ENCODE measurements at places on chromosomes 2 and 18.
A peak's percentile ranks its signal among the peaks of the same experiment; 100 is the strongest.

- DNase-seq, result no peak
These were observed 266.9 kb downstream of the TWIST2 start for GRCh38 chr2:239114616-239115265.

- DNase-seq, result no peak
These were observed 197.9 kb upstream of the TWIST2 start for GRCh38 chr2:238649936-238650518.

DNA sequence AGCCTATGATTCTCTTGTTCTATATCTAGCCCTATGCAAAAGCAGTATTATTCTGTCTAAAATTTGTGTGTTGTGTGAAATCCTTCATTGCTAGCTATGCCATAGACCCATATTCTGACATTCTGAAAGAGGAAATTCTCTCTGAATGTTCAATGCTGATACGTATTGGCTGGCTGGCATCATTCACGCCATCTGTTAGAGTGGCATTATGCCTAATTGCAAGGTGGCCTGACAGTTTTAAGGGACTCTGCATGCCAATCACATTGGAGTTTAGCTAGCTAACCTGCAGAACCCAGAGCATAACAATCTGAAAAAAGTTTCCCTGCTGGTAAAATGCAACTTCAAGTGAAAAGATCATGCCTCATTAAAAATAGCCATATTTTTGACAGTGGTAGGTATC lies 316.0 kb downstream of the SOX11 start:
- no peak for DNase-seq

GRCh38 chr2:166625670-166626069 lies 131.6 kb upstream of the SCN7A start:
- DNase-seq, result no peak

DNA sequence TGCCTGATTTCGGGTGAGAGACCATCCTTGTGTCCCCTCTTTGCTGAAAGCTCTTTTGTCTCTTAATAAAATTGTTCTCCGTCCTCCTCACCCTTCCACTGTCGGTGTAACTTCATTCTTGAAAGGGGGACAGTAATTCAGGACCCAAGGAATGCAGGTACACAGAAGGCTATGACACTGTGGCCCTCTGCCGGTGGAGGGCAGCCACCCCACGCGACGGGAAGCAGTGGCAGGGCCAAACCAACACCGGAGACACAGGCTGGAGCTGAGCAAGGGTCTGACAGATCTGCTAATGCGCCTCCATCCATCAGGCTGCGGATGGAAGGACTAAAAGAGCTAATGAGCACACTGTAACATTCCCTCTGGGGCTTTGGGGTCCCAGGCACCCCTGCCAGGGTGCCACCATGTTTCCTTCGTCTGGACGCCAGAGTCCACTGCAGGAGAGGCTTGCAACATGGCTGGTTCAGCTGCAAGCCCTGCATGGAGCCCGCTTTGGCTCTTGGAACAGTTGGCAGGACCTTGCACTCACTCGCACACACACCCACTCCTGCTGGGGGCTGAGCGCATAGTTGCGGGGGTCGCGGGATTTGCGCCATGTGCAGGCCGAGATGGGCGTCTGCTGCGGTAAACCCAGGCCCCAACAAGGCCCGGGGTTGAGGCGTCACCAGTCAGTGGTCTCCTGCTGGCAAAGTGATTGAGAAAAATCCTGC lies 544.1 kb upstream of the CDH7 start:
- no peak for DNase-seq

DNA sequence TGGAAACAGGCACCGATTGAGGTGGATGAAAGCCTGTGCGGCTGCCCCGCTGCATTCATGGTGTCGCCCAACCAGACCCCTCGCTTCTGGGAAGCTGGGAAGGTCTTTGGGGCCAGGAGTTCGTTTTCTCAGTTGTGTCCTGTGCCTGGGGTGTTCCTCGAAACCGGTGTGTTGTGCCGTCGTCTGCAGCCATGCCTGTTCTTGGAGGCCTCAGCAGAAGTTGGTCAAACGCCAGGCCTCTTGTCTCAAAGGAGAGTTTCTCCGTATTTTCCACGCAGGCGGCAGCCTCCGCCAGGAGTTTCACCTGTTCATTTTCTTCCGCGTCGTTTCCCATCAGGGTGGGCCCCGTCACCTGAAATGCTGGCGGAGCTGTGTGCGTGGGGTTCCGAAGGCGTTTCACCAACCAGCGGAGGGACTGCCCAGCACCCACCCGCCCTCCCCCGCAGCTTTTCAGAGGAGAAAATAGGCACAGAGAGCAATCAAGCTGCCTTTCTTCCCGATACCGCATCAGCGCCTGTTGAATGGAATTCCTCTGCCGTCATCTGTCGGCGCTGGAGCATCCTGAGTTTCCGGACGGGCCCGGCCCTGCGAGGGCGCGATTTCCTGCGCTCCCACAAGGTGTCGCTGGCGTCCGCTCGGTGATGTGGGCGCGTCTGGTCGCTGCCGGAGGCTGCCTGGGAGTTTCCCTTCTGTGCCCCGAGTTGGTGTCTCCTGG lies 17.0 kb upstream of the NFATC1 start:
- DNase-seq, result peak; percentile 77

DNA sequence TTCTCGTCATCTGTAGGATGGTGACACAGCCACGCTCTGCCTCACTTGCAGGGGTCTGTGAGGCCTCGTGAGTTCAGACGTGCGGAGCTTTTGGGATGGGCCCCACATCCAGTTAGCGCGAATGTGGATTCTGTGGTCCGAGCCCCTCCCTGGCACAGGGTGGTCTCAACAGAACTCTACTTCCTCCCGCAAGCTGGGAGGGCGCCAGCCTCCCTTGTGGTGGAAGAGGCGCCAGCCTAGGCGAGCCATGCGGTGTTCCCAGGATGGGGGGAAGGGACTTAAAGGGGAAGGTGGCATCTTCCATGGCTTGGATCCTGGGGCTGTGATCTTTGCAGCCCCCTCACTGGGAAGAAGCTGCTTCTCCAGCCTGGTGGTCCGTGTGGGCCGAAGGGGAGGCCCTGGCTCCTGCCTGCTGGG lies 1.4 kb downstream of the SNORC start:
- no peak for DNase-seq

GRCh38 chr2:100125626-100126025 lies 16.8 kb downstream of the AFF3 start:
- DNase-seq, result no peak

GRCh38 chr2:70554338-70554892 lies 789 bp upstream of the TGFA start:
- no peak for DNase-seq
